Effector CD8-positive, alpha-beta T cell (primary cell): ENCODE measurements at places on chromosomes 1 and 21.

DNA sequence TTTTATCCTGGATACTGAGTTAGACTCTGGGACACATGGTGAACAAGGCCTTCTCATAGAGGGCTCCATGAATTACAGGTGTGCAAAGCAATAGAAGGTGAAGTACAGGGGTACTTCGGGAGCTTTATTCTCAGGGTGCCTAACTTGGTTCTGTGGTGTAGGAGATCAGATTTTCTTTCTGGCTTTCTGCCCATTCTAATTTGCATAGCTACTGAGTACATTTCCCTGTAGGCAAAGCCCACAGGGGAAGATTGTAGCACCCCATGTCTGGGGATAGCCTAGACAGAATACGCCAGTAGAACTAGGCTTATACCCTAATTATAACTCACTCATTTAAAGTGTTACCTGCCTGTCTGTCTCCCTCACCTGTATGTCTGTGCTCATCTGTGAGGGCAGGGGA is 49.7 kb downstream of the PGM1 start:
- no peak for DNase-seq

GRCh38 chr1:226123591-226124471 is 61.3 kb downstream of the H3-3A start:
- DNase-seq, result no peak

DNA sequence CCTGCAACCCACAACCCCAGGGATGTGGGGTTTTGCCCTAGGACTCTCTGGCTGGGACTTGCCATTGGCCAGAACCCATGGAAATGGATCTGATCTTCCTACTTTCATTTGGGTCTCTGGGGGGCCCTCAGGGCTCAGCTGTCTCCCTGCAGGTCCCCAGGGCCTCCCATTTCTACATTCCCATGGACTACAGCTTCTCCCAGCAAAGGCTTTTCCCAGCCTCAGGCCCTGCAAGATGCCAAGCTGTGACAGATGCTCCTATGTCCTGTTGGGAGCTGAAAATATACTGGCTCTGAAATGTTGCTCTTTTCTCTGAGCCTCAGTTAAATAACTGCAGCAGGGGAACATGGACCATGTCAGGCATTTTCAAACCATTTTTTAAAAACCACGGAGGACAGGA is 99.5 kb upstream of the IGSF21 start:
- DNase-seq, result no peak

DNA sequence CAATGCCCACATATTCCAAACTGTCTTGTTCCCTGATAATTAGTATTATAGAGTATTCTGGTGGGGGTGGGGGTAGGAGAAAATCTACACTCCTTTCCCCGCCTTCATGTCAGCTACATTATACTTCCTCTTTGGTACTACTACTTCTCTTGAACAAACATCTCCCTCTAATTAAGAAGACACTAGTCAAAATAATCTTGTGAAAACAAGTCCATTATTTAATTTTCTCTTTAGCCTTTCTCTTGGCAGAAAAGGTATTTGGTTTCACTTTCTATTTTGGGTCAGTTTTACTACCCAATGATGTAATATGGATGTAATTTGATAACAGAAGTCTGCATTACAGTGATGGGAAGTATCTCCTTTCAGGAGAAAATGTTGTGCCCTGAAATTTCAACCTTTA is 22.5 kb downstream of the NTMT2 start:
- no peak for DNase-seq

- DNase-seq, result no peak
These were observed 596 bp downstream of the ITGB2 start for GRCh38 chr21:44919913-44920693.
